ENCODE measurements at places on chromosomes 4 and X.

DNA sequence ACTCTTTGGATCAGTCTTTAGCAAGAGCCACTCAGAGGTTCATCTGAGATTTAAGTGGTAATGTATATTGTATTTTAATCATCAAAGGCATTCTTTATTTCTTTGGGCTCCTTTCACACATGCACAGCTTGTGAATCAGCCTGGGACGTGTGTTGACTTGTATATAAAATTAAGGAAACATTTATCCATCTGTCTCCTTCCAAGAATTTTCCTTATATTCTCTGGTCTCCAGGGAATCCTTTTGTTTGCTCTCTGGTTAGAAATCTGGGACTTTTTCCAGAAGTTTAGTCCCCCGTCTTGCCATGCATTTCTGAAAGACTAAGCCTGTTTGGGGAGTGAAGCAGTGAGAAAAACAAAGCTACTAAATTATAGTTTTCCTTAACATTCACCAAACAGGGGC, 212.3 kb downstream of the DCAF12L2 start:
- DNase-seq, result no peak

- no peak for DNase-seq
These were observed 35.9 kb downstream of the ANTXR2 start for GRCh38 chr4:80036949-80037685.

DNA sequence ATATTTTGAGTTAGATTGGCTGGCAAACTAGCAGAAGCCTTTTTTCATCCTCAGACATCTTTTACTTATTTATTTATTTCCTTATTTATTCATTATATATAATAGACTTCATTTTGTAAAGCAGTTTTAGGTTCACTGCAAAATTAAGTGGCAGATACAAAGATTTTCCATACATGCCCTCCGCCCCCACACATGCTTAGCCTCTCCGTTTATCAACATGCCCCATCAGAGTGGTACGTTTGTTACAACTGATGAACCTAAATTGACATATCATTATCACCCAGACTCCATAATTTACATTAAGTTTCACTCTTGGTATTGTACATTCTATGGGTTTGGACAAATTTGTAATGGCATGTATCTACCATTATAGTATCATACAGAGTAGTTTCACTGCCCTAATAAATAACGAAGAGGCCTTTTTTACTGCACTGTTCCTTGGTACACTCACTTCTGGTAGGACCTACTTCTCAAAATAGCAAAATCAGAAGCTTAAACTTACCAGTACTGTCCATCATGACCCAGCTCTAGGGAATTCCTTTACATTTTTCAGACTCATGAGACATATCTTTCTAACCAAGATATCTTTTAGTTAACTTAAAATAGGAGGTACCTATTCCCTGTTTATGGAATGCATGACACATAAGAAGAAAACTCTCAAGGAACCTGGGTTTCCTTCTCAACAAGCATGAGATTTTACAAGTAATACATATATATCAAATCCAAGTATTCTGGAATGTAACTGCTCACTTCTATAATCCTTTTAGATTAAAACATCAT, 4.8 kb upstream of the TMPRSS11B start:
- no peak for DNase-seq

DNA sequence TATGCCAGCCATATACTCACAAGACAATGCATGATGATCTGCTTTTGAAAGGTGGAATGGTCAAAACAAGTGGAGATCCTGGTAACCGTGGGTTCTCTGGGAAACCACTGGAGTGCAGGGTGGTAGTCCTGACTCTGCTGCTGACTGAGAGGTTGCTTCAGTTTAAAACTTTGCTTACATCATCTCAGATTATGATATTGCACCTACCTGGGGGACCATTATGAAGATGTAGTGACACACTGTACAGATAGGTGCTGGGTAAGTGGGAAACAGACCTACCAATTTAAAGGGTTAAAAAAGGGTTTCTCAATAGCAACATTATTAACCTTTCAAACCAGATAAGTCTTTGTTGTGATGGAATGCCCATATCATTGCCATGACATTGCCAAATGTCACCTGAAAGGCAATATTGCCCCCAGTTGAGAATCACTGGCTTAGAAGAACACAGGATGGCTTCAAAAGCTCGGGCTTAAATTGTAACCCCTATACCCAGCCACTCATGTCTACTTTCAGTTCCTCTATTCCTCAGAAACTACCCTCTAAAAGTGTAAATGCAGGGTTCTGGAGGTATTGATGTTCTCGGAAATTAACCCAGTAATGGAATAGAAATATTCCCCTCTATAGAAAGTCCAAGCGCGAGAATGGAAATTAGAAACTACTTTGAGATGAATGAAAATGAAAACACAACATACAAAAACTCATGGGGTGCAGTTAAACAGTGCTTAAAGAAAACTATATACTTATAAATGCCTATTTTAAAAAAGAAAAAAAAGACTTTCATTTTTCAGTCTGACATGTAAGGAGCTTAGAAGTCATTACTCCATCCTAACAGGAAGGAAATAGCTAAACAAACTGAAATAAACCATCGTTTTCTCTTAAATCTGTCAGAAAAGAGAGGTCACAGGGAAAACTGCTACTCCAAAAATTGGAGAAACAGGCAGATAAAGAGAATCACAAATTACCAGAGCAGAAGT, 65.8 kb downstream of the ARHGEF6 start:
- DNase-seq, result no peak

- DNase-seq, result no peak
These were observed 69.7 kb upstream of the RBMX start for GRCh38 chrX:136950211-136950610.

GRCh38 chr4:15694431-15694830, 8.4 kb upstream of the BST1 start:
- no peak for DNase-seq

Measured in dorsolateral prefrontal cortex (tissue), 122 donors.